ENCODE measurements at places on chromosomes 7 and 10.

DNA sequence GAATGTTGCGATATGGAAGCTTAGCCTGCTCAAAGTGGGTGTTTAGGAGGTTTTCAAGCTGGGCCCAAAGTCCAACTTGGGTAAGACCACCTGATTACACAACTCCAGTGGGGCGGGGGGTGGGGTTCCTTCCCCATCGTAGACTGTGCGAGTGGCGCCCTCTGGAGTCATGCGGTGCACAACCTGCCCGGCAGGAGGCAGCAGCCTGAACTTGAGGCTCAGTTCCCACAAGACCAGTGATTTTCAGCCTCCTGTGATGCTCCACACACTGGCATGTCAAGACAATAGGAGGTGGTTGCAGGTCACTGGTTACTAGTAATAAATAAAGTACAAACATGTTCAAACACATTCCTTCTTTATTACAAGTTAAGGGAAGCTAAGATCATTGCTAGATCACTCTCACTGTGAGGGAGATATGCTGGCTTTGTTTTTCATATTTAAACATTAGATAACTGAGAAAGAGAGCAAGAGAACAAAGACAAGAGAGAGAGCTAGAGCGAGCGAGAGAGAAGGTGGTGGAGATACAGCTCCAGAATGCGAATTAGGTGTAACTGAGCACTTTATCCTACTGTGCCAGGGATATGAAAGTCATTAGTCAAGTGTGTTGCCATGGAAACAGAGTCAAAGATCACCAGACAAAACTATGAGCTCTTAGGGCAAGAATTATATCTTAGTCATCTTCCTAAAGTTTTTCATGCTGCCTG lies 97.4 kb upstream of the BMPER start:
- no peak for DNase-seq

GRCh38 chr10:126156012-126156411 lies 232.3 kb downstream of the ADAM12 start:
- DNase-seq, result no peak

DNA sequence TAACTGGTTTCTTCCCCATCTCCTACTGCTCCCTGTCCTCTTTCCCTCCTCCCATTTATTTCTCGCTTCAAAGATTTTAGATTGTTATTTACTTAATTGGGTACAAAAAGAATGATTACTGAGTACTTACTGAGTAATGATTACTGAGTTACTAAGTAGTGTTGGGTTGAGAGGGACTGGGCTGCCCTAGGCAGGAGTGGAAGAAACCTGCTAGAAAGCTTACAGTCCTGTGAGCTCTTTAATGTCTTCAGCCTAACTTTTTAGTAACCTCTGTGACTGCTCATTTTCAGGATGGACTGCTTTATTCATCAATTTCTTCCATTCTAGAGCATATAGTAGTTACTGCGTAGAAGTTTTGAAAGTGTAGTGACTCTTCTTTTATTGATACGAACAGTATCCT lies 7.6 kb downstream of the PHF14 start:
- no peak for DNase-seq

- no peak for DNase-seq
These were observed 30.3 kb downstream of the HACD1 start for GRCh38 chr10:17586821-17587234.

GRCh38 chr7:18117482-18117881 lies 89.8 kb upstream of the PRPS1L1 start:
- DNase-seq, result no peak

DNA sequence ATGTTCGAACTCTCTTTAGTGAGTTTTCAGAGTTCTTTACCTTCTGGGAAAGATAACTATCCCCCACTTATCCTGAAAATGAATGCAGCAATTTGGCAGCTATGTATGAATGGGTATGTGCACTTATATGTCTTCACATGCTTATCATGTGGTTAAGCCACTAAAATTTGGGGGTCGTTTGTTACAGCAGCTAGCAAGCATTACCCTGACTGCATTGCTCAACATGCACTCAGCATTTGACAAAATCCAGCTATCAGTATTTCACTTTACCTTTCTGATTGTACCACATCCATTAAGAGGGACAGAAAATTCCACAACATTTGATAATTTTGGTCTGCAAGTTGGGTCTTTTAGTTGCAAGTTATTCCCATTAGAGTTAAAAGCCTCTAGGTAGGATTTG lies 9.7 kb downstream of the CUZD1 start:
- DNase-seq, result no peak

DNA sequence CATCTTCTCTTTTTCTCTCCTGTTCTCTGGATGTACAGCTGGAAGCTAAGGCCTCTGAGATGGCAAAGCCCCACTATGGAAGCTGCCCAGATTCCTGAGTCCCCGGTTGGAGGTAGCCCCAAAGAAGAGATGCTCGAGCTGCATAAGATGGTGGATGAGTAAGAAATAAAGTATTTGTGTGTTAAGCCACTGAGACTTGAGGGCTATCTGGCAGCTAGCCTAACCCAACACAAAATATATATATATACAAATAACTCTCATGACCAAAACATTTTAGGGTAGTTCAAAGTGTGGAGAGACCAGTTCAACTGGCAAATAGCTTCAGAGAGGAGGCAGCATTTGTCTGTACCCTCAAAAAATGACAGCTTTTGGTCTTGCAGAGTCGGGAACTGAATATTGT lies 72.4 kb upstream of the PDE1C start:
- DNase-seq, result no peak

GRCh38 chr7:35648367-35648766 lies 46.6 kb downstream of the HERPUD2 start:
- DNase-seq, result no peak

GRCh38 chr7:100570954-100571828 lies 2.5 kb downstream of the SAP25 start:
- DNase-seq, result no peak

DNA sequence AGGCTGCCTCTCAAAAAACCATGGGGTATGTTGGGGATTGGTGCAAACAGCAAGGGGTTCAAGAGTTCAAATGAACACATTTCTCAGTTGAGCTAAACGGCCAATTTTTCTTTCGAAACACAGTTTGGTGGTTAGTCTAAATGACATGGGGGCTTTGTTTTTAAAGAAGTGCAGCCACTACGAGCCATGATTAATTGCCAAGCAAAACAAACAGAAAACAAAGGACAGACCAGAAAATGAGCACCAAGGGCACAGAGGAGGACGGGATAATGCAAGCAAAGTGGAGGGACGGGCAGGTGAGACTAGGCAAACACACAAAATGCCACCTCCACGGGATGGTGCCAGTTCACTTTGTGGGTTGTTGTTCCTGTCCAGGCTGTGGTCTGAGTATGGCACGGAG lies 64.5 kb upstream of the PDLIM1 start:
- DNase-seq, result no peak

DNA sequence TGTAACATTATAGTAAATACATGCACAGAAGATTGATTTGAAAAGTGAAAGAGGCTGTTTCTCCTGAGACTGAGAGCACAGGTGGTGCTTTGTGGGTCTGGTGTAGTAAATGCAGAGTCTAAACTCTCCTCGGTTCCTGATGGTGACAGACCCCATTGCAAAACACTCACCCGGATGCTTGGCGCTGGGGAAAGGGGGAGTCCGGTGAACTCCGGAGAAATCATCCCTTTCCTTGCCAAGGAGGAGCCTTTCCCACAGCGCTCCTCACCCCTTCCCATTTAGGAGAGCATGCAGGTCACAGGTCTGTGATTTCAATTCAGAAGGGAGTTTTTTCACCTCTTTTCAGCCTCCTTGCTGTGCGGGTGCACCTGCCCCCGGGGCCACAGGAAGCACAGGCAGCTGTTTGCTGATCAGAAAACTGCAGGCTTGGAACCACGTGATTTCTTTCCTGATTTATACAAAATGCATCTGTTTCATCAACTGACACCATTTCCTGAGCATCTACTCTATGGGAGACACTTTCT lies 75.6 kb upstream of the LYZL2 start:
- peak; percentile 61 for DNase-seq

GRCh38 chr10:117656385-117657367 lies 114.1 kb downstream of the EMX2 start:
- no peak for DNase-seq

DNA sequence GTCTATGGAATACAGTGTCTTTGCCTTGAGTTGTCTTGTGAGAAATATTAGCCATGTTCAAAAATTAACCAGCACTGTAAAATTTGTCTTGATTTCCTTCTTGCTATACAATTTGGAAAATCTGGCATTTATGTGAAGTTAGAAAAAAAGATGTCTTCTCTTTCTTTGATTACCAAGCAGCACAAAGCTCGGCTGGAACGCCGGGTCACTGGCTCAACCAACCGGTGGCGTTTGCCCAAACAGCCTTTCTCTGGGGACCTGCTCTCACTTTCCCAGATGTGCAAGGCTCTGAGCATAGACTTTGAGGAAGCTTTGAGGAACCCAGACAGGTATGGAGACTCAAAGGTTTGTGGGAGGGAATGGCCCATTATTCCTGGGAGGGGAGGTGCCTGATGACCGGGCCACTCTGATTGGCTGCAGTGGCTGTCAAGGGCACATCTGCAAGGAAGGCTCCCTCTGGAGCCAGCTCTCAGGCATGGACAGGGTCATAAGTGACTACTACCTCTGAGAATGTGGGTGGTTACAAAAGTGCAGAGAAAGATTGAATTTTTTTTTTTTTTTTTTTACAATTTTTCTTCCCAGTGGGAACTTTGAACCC lies 5.6 kb downstream of the BTBD16 start:
- no peak for DNase-seq

DNA sequence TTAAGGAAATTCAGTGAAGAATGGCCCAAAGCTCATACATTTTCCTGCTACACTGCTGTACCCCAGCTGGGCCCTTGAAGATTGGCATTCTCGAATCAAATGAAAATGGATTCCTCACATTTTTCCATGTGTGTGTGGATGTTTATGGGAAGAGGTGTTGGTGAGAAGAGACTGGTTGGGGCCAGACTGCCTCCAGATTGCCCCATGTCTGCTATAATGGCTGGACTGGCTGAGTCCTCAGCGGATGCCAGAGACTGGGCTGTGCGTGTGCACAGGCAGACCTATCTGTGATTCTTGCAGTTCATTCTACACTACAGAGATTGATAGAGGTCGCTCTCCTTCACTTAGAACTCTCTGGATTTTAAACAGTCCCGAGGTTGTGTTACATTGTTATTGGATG lies 183.6 kb upstream of the GDF10 start:
- no peak for DNase-seq

- DNase-seq, result no peak
These were observed 276.3 kb downstream of the DNAJB9 start for GRCh38 chr7:108845951-108846350.

- peak; percentile 60 for DNase-seq
These were observed 36.3 kb downstream of the SLC25A13 start for GRCh38 chr7:96285579-96285978.

GRCh38 chr7:44105832-44106231 lies 1.7 kb downstream of the AEBP1 start:
- DNase-seq, result no peak

DNA sequence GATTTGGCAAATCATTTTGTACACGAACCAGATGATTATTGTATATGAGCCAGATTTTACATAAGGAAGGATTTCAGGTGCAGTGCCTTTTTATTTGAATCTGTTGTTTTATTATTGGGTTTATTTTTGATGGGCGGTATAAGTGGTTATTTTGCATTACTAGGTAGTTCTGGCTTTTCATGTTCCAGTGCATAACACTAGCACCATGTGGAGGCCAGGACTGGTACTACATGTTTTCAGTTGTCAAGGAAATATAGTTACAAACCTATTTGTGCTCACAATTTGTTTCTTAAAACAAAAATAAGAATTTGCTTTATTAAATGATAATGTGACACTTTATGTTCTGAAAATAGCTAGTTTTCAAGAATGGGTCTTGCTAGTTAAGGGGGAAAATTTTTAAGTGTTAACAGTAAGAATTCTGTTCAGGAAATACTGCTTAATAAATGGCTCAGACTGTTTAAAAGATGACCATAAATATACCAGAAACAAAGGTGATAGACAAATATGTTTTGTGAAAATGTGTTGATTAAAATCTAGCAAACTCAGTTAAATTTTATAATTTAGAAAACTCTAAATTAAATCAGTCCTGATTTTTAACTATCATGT lies 7.1 kb upstream of the SEMA3E start:
- DNase-seq, result no peak

GRCh38 chr10:70588255-70588654 lies 14.3 kb downstream of the PRF1 start:
- peak; percentile 4 for DNase-seq

DNA sequence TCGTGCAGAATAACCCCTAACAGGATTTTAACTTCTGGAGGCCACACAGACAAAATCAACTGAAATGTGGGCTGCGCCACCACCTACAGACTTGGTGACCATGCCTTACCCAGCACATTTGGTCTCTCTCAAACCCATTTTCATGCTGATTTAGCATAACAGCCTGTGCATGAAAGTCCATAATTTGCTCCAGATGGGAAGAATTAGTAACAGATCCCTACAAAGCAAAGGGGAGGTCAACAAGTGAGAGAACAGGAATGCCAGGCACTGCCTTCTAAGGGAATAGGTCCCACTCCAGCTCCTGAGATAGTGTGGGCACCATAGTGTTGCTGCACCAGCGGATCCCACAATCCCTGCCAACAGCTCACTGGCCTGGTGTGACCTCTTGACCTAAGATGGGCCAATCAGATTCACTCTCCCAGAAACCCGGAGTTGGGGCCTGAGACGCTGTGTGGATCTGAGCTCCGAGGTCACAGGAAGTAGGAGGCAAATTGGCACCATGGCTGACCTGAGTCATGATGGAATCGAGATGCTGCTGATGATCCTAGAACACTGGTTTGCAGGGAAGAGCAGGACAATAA lies 32.4 kb downstream of the SLIT1 start:
- no peak for DNase-seq

DNA sequence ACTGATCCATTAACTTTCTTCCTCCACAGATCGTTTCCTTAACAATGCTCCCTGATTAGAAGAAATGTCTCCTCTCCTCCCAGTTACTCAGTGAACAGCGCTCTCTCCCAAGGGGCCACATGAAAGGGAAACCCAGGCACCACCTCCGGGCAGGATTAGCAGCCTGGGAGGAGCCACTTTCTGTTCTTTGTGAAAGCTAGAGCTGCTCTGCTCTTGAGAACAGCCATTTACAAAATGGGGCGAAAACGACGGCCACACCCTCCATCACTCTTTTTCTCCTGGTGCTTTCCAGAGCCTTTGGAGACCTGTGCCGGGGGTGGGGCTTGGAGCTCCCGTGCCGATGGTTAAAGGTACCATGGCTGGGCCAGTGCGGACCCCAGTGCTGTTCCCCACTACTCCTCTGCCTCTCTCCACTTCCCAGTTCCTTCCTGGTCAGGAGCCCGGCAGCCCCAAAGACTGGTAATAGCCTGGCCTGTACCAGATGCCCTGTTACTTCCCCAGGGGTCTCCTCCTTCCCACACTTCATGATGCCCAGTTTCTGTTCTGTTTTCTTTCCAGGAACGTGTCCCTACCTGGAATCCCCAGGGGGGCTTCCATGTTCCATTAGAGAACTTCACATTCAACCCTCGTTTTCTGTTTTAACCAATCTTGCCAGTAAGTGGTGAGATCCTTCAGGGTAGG lies 402.9 kb upstream of the GALNT17 start:
- no peak for DNase-seq

- DNase-seq, result no peak
These were observed 12.4 kb downstream of the TMEM273 start for GRCh38 chr10:49175587-49176309.

DNA sequence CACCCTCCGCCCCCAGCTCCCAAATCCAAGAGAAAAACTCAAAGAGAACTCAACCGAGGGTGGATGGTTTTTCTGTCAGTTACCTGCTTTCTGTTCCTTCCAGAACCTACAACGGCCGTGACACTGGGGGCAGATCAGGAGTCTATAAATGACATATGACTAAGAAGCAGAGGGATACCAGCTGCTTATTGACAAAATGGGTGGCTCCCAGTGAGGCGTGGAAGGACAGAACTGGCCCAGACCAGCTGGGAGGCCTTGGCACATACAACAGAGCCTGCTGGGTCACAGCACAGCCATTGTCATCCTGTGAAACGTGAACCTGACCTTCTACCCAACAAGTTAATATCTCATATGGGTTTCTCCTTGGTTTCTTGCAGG lies 84.3 kb upstream of the ADRB1 start:
- DNase-seq, result no peak
